ENCODE measurements at places on chromosomes 16 and 17.

GRCh38 chr17:53118948-53119347, 703.8 kb upstream of the KIF2B start:
- DNase-seq, result no peak

GRCh38 chr16:83899272-83899897, 470 bp downstream of the MLYCD start:
- no peak for DNase-seq

DNA sequence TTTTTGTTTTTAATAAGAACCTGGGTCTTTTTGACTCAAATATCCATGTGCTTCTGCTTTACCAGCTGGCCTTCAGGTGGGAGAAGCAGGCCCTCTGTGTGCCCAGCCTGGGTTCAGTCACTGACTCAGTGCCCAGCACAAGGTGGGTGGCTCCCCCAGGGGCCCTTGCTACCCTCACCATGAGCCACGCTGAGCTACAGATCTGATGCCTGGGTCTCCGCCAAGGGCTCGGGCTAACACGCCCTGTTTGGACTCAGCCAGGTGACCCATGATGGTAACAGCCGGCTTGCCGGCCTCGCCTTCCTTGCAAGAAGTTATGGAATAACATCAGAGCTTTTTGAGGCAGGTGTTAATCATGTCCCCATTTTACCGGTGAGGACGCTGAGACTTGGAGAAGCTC, 109.5 kb upstream of the NLRP1 start:
- DNase-seq, result no peak

- DNase-seq, result no peak
Observed at GRCh38 chr16:19582050-19582831, 26.7 kb downstream of the VPS35L start.

- no peak for DNase-seq
Observed at GRCh38 chr16:17515421-17516210, 44.9 kb upstream of the XYLT1 start.

GRCh38 chr17:560432-560873, 154.2 kb downstream of the VPS53 start:
- DNase-seq, result no peak

GRCh38 chr16:2296661-2297505, 29.0 kb upstream of the RNPS1 start:
- no peak for DNase-seq

GRCh38 chr16:3950343-3951193, 70.1 kb upstream of the CREBBP start:
- DNase-seq, result no peak

GRCh38 chr16:86298758-86299134, 211.6 kb upstream of the FOXF1 start:
- no peak for DNase-seq

DNA sequence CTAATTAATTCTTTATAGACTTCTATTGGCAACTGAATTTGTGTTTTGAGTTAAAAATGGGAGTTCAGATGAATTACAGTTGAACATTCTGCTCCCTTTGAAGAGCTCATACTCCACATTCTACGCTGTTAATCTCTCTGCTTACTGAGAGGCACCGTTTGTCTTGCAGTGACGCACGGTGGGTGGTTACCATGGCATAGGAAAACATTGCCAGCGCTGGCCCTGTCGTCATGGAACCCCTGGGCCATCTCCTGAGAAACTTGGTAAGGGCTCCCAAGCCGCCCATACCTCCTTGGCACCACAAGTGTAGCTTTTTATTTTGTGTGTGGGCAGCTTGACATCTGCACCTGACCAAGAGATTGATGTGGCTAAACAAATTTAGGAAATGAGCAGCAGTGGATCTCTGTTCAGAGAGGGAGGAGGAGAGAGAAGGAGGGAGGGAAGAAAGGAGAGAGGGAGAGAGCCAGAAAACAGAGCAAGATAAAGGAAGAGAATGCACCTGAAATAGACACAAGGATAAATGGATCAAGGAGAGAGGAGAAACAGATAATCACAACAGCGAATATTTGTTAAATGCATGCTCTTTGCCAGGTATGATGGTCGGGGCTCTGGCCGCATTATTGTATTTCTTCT, 398.5 kb downstream of the HAPSTR1 start:
- no peak for DNase-seq

DNA sequence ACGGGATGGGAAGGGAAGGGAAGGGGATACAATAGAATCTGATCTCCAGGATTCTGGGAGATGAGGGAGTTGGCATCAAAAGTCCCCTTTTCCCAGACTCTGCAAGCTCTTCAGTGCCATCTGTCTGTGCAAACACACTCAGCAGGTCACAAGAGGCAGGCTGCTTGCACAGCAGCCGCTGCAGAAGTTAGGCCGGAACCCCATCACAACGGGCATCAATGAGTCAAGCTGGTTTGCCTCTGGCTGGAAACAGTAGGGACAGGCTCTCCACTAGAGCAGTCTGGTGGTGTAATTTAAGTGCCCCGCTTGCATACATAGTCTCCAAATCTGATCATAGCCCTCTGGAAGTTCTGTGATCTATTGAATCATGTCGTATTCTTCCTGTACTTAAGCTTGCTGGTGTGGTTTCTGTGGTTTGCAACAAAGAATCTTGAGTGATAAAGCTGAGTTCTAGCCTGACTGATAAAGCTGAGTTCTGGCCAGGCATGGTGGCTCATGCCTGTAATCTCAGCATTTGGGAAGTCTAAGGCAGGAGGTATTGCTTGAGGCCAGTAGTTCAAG, 33.7 kb upstream of the KDM8 start:
- DNase-seq, result no peak

GRCh38 chr16:86285938-86286921, 224.1 kb upstream of the FOXF1 start:
- no peak for DNase-seq

- DNase-seq, result no peak
Observed at GRCh38 chr16:87764600-87765472, 950 bp downstream of the KLHDC4 start.

DNA sequence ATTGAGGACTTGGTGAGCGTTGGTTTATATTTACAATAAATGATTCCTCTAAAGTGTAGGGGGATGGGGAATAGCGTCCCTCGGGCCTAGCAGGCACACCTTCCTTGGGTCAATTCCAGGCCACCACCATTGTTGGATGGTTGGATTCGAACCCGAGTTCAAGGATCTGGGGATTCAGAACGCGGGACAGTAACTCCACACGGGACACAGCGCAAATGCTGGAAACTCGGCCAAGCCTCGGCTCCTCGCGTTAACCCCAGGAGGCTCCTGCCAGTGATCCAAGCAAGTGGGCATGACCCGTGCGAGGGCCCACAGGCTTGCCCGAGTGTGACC, 613 bp downstream of the B9D1 start:
- DNase-seq, result no peak

DNA sequence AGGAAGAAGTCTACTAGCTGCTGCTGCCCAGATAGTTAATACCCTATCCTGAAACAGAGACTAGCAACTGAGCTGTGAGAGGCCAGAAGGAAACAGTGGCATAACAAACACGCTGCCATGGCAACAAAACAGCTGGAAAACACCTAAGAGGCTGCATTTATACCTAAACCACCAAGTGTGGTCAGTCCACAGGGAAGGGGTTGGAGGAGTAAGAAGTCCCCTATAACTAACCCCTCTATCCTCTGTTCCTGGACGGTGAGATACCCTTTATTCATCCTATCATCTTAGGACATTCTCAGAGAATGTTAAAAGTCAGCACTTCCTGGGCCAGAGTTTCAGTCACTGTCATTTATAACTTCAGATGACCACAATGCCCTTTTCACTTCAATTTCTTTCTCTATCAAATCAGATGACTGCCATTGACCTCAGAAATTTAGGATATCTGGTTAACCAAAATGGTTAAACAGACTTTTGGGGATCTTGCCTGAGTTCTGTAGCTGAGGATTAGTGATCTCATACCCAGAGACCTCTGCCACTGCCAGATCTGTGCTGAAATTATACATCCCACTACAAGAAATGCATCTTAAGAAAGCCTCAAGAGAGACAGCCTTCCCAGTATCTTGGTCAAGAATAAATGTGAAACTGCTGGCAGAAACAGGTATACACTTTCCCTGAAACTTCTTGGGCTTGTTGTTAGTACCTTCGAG, 36.2 kb downstream of the STH start:
- no peak for DNase-seq

DNA sequence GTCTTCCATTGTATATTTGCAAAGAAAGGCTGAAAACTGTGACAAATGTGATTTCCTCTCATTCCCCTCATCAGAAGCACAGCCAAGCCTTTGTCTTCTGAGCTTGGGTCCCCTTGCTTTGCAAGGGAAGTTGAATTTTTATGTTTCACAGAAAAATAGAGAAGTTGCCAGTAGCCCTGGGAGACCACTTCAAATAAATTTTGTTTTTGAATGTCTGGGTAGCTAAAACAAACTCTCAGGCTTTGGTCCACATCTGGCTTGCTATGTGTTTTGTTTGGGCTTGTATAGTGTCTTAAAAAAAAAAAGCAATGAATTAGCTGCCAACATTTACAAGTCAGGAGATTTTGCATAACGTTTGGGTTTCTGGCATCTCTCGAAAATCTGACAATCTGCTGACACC, 24.1 kb downstream of the PIK3R6 start:
- DNase-seq, result no peak

GRCh38 chr17:35627417-35627816, 40.3 kb downstream of the AP2B1 start:
- DNase-seq, result no peak

- DNase-seq, result no peak
Observed at GRCh38 chr16:54060599-54061421, 225.8 kb downstream of the IRX3 start.

GRCh38 chr16:16175296-16175695, 48.0 kb downstream of the ABCC6 start:
- no peak for DNase-seq

DNA sequence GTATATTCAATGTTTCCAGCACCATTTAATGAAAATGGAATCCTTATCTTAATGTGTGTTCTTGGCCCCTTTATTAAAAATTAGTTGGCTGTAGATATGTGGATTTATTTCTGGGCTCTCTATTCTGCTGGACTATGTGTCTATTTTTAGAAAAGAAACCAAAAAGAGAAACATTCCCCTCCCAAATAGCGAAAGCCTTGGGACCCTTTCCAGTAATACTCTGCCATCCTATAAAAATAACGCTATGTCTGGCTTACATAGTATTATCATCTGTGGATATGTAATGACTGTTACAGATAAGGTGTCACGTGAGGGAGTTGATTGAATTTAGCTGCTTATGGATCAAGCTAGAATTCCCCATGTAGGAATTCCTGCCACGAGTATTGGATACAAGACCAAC, 279.3 kb upstream of the KIF2B start:
- no peak for DNase-seq

DNA sequence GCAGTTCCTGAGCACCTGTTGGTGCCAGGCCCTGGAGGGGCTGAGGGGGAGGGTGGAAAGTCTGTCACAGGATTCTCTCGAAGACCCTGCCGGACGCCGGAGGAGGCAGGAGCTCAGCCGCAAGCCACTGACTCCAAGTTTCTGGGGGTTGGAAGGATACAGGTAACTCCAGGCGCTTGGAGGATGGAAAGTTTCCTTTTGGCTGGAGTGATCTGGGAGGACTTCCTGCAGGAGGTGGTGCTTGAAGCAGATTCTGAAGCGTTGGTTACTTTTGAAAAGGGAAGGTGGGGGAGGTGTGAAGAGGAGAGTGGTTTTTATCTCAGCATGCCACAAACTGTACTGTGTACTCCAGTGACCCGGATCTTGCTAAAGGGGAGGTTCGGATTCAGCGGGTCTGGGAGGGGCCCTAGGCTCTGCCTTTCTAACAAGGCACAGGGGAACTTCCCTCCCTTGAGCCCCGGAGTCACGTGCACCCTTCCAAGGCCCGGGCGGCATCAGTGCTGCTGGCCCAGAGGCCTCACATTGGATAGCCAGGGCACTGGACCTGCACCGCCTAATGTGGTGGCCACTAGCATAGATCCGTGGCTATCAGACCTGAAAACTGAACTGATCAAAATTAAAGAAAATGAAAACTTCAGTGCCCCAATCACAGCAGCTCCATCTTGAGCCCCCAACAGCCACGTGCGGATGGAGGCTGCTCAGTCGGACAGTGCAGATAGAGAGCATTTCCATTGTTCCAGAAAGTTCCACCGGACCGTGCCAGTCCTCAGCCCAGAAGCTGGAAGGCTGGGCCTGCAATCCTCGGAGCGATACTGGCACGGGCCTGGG, 42.2 kb upstream of the GSE1 start:
- DNase-seq, result no peak

- no peak for DNase-seq
Observed at GRCh38 chr16:52494145-52494544, 52.8 kb downstream of the TOX3 start.

DNA sequence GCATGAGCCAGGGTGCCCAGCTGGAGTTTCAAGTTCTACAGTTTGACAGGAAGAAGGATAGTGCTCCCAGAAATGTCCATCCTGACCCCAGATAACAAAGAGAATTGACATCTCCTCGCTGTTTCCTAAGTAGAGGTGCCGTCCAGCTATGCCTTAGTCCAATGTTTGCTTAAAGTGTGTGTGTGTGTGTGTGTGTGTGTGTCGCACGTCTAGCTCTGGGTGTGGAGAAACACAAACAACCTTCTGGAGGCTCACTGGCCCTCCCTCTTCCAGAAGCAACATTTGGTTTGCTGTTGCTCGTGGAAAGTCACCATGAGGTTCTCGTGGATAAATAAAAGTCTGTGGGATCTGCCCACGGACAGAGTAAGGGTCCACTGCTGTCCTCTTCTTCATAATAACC, 22.1 kb downstream of the EMP2 start:
- no peak for DNase-seq

DNA sequence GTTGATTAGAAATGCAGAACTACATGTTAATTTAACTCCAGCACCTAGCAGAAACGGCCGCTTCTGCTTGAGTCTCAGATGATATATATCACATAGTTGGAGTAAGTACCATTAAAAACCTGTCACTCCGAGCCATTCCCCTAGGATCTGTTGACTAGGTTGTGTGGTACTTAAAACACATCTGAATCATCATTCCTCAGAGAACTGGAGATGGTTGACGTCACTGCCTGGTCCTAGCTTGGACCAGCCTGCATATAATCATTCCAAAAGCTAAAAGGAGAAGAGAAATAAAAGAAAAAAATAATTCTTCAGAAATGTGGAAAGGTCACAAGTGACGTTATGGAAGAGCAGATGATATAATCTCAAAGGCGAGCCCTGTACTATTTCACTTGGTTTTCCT, 31.3 kb upstream of the RASL10B start:
- DNase-seq, result no peak

DNA sequence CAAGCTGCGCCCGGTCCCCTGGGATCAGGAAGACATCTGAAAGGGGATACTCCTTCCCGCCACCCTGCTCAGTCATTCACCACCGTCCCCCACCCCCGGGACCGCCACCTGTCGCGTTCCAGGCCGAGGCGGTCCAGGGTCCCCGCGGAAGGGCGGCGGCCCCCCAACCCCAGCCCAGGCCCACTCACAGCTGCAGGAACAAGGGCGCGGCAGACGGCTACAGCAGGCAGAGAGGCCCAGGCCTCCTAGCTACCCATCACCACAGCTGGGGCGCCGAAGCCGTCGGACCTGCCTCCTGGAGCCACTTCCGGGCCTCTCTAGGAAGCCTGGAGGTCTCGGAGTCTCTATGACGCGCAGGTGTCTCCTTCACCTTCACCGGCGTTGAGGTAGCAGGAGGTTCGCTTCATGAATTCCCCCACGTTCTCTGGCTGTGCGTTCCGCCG, at the start of gene SDR42E1:
Gene SDR42E1, minus strand, starts transcription at position 272 of the 443 bp plus-strand sequence. CDS start 10,612 bp downstream, outside the sequence.
- DNase-seq, result no peak

GRCh38 chr17:78998311-78999055, 11.1 kb downstream of the CANT1 start:
- DNase-seq, result no peak

GRCh38 chr16:53429221-53429943, 4.9 kb upstream of the RBL2 start:
- DNase-seq, result no peak
